Hindlimb muscle (tissue), 1 donor: ENCODE measurements at places on chromosomes 3 and 15.
A peak's percentile ranks its signal among the peaks of the same experiment; 100 is the strongest.

- no peak for DNase-seq
Measured at GRCh38 chr3:45435961-45436360, 47.6 kb downstream of the LARS2 start.

DNA sequence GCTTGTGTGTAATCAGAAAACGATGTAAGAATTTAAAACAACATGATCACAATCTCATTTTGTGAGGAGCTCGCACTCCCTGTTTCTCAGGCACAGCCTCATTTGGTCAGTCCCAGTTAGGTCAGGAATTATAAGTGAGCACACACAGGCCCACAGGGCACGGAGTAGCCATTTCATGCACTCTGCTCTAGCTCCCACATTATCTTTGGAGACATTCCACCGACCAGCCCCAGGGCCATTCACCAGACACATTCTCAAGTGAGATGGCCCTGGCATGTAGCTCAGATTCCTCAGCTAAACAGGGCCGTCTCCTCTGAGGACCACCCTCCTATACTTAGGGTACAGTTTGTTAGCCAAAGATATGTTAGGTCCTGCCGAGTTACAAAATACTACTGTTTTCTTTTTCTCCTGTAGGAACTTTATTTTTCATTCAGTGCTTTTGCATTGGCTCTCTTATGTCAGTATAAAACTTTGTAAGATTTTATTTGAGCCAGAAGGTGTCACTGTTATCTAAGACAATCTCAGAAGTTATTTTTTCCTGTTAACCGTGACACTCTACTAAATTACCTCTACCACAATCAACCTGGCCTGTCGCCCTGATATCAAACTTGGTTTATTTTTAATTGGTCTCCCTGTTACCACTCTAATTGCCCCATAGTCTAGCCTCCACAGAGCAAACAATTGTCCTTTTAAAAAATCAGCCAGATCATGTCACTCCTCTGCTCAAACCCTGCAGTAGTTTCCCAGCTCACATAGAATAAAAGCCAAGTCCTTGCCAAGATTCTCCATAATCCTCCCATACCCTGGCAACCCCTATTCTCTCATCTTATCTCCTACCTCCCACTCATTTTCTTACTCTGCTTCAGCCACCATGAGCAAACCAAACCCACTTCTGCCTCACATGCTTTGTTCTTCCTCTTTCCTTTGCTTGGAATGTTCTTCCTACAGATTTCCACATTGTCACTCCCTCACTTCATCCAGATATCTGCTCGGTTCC, 105.7 kb downstream of the PPP2R3A start:
- DNase-seq: no peak

DNA sequence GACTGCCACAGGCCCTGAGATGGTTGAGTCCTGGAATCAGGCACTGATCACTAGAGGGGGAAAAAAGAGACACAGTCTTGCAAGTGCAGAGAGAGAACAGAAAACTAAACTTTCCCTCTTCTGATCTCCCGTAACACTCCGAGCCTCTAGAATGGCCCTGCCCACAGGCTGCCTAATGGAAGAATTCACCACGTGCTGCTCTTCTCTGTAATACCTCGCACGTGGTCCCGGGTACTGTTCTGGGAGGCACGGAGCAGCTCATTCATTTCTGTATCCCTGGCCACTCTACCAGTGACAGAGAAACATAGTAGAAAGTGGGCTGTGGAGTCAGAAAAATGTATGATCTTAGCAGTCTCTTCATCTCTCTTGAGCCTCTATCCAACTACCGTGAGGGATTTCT, 30.4 kb downstream of the VGLL4 start:
- DNase-seq: no peak

DNA sequence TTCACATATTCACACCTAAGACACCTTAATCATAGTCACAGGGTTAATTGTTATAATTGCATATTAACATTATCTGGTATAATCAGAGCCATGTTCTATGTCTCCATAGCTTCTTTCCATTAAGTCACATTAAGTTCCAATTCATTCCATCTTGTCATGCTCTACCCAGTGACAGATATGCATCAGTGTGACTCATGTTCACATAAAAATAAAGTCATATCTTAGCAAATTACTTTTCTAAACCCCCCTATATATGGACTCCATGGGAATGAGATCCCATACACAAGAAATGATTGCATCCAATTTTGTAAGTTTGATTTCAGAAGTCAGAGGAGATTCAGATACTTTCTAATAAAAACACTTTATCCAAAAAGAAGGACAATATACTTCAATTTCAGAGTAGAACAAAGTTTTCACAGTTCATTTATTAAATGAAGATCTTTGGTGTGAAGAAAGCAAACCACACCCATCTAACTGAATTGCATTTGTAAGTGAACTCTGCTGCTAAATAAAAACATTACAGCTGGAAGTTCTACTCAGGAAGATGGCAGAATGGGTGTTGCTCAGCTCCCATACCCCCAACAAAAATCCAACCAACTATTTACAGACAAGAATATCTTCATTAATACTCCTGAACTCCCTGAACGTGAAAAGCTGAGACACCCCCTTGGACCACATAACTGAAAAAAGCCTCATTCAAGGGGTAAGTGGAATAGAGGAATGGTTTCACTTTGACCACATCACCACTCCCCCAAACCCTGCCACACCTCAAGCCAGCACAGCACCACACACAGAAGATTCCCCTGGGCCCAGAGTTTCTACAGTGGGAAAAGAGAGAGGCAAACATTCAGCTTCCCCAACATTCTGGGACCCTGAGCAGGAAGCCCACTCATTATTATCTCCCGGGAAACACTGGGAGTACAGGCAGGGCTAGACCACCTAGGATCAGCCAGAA, 27.6 kb downstream of the THBS1 start:
- no peak for DNase-seq

- DNase-seq: no peak
Measured at GRCh38 chr3:97009427-97010019, 195.1 kb downstream of the EPHA6 start.

- DNase-seq: no peak
Measured at GRCh38 chr3:110677506-110677905, 394.1 kb upstream of the NECTIN3 start.

DNA sequence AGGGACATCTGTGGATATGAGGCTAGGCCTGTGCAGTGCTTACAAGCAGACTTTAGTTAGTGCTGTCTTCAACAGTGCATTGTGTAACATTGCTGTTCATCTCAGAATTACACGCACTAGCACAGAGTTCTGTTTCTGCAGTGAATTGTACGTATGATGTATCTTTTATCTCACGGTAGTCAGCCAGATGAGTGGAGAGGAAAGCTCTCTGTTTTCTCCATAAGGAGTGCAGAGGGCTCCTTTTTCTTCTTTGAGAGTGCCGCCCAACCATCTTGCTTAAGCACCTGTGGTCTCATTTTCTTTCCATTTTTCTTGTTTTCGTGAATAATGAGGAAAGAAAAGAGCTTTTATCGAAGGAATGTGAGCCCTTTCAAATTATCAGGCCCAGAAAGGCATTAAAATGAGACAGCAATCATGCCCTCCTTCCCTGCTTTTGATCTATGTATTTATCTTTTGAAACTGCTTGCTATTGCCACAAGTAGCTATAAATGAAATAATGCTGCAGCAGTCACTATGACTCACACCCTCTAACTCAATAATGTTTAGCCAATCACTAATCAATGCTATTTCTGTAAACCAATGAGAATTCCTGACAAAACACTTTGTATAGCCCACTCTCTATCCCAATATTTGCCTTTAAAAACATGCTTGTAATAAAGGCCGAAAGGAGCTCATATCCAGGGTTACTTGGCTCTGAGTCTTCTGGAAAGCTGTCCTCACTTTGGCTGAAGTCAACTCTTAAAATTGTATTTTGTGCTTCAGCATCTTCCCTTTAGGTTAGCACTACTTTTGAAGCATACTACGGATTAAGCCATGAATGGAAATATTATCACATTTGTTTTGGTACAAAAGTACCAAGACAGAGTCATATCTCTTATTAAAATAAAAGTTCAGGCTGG, 226.0 kb upstream of the P2RY1 start:
- DNase-seq: peak; percentile 36

DNA sequence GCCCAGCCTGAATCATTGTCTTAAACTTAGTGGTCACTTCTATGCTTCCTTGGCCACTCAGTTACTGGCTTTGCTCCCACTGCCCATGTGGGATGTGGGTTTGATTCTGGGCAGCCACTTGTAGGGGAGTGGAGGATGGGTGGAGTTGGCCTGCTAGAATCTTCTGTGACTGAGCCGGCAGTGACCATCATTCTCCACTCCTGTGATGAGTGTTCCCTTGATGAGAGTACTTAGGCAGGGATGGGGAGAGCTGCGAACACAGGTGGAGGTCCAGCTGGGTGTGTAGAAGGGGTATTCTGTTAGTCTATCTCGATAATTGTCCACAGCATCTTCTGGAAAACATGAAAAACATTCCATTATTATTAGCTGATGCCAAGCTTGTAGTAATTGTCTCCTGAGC, 8.0 kb downstream of the TM6SF1 start:
- DNase-seq: no peak

DNA sequence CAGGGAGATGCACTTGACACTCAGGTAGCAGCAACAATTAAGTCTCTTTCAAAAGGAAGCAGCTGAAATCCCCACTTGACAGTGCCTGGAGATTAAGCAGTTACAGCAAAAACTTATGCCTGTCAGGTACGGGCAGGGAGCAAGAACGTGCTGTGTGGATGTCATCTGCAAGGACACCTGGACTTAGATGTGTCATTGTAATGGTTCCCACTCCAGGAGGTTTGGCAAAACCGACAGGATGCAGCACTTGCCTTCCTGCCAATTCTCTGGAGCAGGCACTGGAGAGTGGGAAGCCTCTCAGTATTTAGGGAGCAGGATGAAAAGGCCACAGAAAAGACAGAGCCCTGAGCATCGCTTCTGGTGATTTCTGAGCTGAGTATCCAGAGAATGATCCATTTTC, 292.4 kb downstream of the PDCD6IP start:
- no peak for DNase-seq

GRCh38 chr3:140974900-140975299, 33.3 kb downstream of the SLC25A36 start:
- DNase-seq: no peak

DNA sequence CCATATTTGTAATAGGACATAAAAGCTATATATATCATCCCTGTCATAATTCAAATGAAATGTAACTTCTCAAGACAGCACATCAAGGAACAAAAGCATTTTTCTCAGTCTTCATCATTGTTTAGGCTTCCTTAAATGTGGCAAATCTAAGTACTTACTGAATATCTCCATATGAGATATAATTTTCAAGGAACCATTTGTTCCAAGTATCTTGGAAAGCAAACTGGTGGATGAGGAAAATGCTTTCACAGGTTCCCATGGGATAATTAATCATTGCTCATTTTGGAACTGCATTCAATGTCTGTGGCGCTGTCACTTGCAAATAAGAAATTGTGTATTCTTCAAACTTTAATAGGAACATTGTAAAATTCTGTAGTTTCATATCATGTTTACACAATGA, 52.6 kb upstream of the ZNF385D start:
- DNase-seq: peak; percentile 32
